Caki2 (cell line): ENCODE measurements at places on chromosomes 11 and 22. TPM values are rescaled to one million over a fixed set of nuclear protein-coding genes. Genes with fewer than 3 reads are reported as not detected.

Gene RFPL2
- 0.49 and 2.8 TPM in 2 replicates for total RNA-seq

Gene TMEM225
- not detected in 2 replicates for total RNA-seq

Gene ZC3H12C
- 2.1 and 3.1 TPM in 2 replicates for total RNA-seq

Gene CEND1
- total RNA-seq: not detected in 2 replicates
